Stimulated activated CD8-positive, alpha-beta memory T cell treated with anti-CD3 and anti-CD28 coated beads, Interleukin-7, amount 100 ng/mL, for 1 hour (primary cell): ENCODE measurements at places on chromosomes 3 and 15.

DNA sequence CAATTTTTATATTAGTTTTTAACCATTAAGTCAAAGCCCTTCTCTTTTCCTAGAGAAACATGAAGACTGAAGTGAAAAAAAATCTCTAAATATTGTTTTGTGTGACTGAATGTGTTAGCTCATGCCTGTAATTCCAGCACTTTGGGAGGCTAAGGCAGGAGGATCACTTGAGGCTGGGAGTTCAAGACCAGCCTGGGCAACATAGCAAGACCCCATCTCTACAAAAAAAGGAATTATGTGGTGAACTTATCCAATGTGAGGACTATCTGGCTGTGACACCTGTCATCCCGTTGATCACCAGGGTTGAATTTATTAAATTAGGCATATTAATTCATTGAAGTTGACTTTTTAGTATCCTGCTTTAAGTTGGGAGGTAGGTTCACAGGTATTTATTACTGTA is 13.0 kb downstream of the SMC4 start:
- DNase-seq: no peak

DNA sequence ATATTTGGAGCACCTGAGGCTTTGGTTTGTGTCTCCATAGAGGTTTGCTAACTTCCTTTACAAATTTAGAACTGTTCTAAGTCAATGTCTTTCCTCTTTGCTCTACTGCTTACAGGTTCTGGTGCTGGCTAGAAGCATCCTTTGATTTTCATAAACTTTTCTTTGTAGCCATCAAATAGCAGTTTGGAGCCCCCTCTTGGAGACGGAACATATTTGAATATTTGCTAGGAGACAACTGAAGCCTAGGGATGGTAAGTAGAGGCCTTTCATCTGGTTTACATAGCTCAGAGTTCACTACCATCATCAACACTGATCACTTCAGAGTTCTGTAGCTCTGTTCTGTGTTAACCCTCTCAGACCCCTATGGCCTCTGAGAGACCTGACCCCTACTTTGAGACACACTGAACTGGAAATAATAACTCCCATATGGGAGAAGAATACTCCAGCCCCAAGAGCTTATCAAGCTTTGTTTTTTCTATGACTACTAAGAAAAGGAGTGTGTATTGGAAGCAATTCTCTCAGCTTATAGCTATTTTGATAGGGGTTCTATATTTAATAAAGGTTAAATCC is 420.4 kb downstream of the EPHA3 start:
- DNase-seq: no peak

DNA sequence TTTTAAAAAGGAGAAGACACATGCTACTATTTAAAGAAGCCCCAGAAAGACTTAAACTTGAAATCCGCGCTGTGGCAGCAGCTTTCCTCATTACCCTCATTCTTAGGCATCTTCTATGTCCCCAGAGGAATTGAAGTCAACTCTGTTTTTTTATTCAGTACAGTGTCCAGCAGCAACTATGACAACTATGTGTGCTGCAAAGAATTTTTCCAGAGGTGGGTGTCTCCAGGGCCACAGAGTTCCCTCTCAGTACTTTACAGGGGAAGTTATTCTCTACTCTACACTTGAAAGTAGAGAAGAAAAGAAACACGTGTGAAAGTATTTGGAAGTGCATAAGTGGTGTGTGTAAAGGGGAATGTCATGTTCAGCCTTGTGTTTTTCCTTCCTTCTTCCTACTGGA is 32.0 kb downstream of the GATM start:
- DNase-seq: no peak

- no peak for DNase-seq
Observed at GRCh38 chr3:159620873-159621272, 367.8 kb upstream of the IL12A start.

DNA sequence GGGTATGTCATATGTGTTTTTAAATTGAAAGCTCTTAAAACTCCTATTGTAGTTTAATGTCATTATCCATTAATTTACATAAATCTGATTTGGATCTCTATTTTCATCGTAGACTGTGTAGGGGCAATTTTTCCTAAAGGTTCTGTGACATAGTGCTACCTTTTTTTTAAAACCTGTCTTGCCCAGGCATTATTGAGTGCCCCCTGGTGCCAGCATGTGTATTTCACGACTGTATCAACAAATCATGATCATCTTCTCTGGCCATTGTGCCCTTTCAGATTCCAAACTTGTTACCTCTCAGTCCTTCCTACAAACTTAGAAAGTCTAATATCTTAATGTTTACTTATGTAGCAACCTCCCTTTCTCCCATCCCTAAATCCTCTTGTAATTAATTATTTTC is 97.2 kb upstream of the FLNB start:
- DNase-seq: no peak

GRCh38 chr3:194208709-194209108 is 72.8 kb downstream of the HES1 start:
- no peak for DNase-seq

DNA sequence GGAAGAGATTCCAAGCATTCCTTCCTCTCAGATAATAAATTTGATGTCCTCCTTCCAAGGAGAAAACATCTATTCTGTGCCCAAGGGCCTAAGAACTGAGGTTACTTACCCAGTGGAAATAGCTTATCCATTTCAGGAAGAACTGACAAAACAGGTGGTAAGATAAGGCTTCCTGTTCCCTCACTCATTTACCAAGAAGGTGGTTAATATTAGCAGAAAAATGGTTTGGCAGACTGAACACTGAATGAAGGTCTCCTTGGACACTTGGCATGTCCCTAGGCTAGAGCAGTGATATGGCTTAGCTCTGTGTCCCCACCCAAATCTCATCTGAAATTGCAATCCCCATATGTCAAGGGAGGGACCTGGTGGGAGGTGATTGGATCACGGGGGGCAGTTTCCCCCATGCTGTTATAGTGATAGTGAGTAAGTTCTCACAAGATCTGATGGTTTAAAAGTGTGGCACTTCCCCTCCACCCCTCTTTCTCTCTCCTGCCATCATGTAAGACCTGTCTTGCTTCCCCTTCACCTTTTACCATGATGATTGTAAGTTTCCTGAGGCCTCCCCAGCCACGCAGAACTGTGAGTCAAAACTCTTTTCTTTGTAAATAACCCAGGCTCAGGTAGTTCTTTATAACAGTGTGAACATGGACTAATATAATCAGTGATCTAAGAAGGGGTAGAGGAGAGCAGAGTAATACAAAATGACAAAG is 127.4 kb downstream of the ST8SIA2 start:
- DNase-seq: no peak

GRCh38 chr15:26841941-26842340 is 24.9 kb upstream of the GABRA5 start:
- no peak for DNase-seq

DNA sequence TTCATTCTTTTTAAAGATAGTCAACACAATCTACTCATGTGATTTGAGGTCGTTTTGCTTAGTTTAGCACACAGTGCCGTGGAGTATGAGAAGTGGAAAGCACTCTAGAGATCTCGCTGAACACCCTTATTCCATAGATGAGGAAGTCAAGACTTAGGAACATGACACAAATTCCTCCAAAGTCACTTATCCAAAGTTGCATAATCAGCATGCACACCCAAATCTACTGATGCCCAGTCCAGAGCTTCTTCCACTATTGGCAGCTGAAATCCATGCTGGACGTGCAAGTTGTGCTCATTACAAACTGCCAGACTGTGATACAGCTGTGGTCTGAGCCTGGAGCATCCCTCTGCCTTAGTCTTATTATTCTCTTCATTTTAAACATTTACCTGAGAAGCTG is 83.5 kb upstream of the ZNF280D start:
- no peak for DNase-seq

DNA sequence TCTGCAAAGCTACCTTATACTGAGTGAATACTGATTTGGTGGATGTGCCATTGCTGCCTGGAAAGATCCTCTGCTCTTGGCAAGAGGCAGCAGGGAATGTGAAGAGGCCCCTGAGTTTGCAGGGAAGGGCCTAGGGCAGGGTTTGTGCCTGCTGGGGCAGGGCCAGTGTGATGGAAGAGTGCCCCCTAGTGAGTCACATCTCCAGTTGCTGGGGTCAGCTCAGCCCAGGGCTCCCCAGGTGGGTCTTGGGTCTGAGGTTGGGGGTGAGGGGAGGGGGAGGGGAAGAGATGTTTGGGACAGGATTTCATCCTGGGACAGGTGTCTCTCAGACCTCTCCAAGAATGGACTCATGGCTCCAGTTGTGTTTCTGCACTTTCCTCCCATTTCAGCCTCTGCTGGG is 4.1 kb upstream of the AMOTL2 start:
- no peak for DNase-seq

DNA sequence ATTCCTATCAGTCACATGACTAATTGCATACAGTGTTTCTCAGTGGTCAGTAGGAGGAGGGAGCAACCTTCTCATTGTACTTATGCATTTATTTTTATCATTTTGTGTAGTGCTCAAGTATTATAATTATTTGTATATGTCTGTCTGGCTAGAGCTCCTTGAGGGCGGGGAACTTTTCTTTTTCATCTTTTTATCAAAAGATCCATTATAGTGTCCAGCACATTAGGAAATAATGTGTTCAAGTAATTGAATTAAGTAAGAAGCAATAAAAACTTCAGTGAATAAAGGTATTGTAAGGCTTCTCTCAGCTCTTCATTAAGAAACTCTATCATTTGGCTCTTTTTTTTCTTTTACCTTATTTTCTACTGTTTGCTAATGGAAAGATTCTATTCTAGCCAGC is 18.8 kb downstream of the FGF7 start:
- no peak for DNase-seq

GRCh38 chr15:50210462-50211157 is 28.6 kb downstream of the SLC27A2 start:
- no peak for DNase-seq

- DNase-seq: no peak
Observed at GRCh38 chr3:141557961-141558706, 71.3 kb downstream of the RASA2 start.

GRCh38 chr3:124702950-124703349 is 27.3 kb upstream of the UMPS start:
- no peak for DNase-seq

- no peak for DNase-seq
Observed at GRCh38 chr3:126194713-126195305, 14.4 kb upstream of the ALDH1L1 start.

GRCh38 chr3:148938306-148938705 is 53.0 kb upstream of the GYG1 start:
- DNase-seq: no peak

DNA sequence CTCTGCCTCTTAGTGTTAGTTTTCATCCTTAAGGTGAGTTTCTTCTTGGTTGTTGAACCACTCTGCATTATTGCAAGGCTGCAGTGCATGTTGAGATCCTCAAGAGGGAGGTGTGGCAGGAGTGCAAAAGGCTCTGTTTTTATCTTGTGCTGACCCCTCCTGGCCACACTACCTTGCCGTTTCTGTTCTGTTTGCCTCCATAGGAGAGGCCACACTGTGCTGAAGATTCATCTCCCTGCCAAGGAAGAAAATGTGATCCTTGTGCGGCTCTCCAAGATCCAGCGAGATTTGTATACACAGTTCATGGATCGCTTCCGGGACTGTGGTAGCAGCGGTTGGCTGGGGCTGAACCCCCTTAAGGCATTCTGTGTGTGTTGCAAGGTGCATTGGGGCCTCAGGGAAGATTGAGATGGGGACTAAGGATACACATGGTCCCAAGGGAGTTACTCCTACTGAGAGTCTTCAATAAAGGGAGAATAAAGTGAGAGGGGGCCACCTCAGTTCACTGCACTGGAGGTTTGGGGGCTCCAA is 33.0 kb upstream of the TEX264 start:
- DNase-seq: no peak

DNA sequence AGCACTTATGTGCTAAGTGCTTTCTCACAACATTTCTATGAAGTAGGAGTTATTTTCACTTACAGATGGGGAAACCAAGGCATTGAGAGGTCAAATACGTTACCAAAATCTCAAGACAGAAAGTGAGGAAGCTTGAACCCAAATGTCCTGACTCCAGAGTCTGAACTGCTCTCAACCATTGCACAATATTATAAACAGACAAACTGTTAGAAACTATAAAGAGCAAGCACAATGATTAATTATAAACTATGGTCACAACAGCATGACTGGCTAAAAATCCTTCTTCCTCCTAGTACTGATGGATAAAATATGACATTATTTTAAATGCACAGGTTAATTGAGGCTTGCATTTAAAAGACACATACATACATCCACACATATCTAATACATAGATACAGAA is 77.9 kb upstream of the ASB14 start:
- DNase-seq: no peak

GRCh38 chr15:36491912-36492311 is 87.5 kb upstream of the CDIN1 start:
- DNase-seq: no peak

GRCh38 chr15:51642696-51643095 is 20.1 kb upstream of the DMXL2 start:
- no peak for DNase-seq

GRCh38 chr3:147615035-147615434 is 205.9 kb downstream of the ZIC1 start:
- no peak for DNase-seq

DNA sequence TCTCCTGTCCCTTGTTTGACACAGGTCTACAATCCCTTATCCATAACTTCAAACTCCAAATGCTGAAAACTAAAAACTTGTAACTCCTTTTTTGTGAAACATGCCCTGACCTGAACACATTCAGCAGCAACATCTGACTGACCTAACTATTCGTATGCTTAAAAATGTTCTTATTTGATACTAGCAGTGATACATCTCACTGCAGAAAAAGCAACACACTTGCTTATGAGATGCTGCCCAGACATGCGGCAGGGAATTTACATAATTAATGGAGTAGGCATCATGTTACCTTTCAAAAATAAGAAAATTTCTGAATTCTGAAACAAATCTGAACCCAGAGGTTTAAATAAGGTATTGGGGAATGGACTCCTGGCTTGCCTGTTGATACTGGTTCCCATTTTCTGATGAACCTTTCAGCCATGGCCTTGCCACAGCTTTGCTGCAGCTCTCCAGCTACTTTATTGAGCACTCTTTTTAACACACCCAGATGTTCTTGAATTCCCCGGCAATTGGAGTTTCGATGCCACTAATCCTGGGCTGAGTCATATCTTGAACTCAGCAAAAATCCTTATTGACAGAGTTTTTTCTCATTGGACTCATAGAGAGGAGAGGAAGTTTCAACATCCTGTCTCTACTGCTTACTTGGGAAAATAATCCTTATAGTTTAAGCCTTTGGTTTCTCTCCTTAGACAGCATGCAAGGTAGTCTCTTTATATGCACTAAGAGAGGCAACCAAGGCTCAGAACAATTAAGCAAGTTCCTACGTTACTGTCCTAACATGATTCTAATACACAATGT is 296.6 kb upstream of the LMCD1 start:
- no peak for DNase-seq

- no peak for DNase-seq
Observed at GRCh38 chr15:75620841-75621391, 4.6 kb downstream of the SNUPN start.

DNA sequence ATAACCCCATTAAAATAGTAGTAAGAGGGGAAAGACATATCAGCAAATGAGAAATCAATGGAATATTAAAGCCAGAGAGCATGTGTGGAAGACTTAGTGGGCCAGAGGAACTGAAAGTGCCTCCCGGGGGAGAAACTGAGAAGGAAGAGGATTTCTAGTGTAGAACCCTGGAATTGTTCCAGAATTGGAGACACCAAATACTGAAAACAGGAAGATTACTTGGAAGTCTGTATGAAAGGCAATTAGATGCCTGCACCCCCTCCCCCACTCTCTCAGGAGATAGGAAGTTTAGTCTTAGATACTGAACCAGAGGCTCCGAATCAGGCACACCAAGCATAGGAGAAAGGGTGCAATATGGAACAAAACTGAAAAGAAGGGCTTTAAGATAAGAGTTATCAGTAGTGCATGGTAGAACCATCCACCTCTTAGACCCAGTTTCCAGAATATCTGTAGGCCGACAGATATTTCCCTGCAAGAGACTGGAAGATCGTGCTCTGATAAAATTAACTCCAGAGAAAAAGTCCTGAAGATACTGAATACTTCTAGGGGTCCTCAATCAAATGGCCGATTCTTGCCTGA is 32.4 kb downstream of the KLHL18 start:
- no peak for DNase-seq
